ENCODE measurements at places on chromosomes 13 and 19. TPM values are rescaled to one million over a fixed set of nuclear protein-coding genes. Genes with fewer than 3 reads are reported as not detected.

C13orf46 gene
- total RNA-seq = 2.5 TPM

PRODH2 gene
- total RNA-seq = not detected

GRCh38 chr19:4523306-4524110, 5.2 kb upstream of the PLIN4 start:
- H3K27ac ChIP-seq = no peak overlapping the region
- peak; percentile 28 for DNase-seq
- no peaks in the 10 kb centered on the region for H3K36me3 ChIP-seq
- no peak overlapping the region for H3K4me3 ChIP-seq

- peak; percentile 85 for DNase-seq
- no peak overlapping the region for H3K4me3 ChIP-seq
- peak overlapping the region; percentile 98 for H3K27ac ChIP-seq
- H3K4me1 ChIP-seq = peaks cover 38% of the 10 kb centered on the region
- no peaks in the 10 kb centered on the region for H3K27me3 ChIP-seq
- H3K36me3 ChIP-seq = peaks cover 30% of the 10 kb centered on the region
These were observed 25.0 kb downstream of the TSSK6 start for GRCh38 chr19:19490214-19490968.

DNA sequence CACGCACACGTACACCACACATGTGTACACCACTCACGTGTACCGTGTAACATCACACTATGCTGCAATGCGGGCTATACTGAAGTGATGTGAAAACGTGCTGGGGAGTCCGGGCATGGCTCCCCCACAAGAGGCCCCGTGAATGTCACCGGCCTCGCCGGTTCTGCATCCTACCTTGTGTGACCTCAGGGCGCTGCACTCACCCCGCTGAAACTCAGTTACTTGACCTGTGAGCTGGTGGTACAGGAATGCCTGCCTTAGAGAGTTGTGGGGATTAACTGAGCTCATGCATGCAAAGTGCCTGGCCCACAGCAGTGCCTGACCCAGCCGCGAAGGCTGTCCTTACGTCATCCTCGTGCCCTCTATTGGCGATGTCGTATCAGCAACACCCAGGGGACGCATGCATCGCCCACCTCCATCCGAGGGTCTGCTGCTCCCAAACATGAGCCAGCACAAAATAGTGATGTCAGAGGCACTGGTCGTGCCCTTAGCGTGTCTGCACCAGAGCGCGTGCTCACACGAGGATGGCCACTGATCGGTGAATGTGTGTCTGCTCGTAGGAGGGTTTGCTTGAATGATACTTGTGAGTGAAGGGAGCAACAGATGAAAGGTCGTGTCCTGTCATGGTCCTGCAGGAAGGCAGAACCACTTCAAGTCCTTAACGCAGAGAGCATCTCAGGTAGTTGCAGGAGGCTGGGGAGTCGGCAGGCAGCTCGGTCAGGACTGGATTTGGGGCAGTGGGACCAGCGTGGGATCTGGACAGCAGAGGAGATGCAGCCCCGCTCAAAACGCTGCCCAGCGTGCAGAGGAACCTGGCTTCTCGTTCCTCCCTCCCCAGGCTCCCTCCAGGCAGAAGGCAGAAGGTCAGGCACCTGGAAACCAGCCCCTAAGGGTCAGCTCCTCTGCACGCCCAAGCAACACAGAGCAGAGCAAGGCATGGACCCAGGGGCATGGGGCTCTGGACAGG, 126.2 kb upstream of the SPACA7 start:
- H3K4me1 ChIP-seq = no peaks in the 10 kb centered on the region
- H3K27ac ChIP-seq = no peak overlapping the region
- H3K36me3 ChIP-seq = no peaks in the 10 kb centered on the region
- no peaks in the 10 kb centered on the region for H3K27me3 ChIP-seq
- H3K4me3 ChIP-seq = no peak overlapping the region
- DNase-seq = no peak

GRCh38 chr19:33374236-33374714, 766 bp downstream of the CEBPG start:
- peaks cover 36% of the 10 kb centered on the region for H3K36me3 ChIP-seq
- peak overlapping the region; percentile 69 for H3K27ac ChIP-seq
- DNase-seq = no peak
- H3K4me3 ChIP-seq = peak overlapping the region; percentile 88
- H3K4me1 ChIP-seq = peaks cover 55% of the 10 kb centered on the region

DNA sequence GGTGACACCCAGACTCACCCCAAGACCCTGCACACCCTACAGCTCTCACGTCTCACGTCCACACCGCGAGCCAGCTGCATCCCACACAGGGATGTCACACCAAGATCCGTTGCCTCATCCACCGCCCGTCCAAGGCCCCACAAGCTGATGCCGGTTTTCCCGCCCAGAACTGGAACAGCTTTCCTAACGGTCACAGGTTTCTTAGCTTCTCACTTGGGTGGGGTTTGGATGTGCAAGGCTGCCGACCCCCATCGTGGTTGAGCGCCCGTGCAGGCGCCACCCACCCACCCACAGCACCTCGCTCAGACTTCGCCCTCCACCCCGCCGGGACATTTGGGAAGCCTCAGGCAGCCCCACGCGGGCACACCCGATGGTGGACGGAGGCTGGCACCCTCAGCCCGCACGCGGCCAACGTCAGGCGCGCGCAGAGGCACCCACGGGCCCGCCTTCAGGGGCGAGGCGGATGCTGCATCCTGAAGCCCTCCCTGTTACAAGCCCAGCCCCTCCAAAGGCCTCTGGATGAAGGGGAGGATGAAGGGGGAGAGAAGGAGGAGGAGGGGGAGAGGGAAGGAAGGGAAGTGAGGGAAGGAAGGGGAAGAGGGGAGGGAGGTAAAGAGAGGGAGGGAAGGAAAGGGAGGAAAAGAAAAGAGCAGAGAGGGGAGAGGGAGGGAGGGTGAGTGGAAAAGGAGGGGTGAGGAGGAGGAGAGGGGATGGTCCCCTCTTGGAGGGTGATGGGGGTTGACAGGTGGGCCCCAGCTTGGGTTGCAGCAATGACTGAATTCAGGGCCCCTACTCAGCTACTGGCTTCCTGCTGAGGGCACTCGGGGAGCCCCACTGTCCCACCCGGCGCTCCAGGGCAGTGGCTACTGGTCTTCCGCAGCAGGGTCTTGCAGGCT, 12.8 kb downstream of the ONECUT3 start:
- H3K4me3 ChIP-seq = no peak overlapping the region
- no peaks in the 10 kb centered on the region for H3K36me3 ChIP-seq
- no peaks in the 10 kb centered on the region for H3K4me1 ChIP-seq

- H3K27ac ChIP-seq = no peak overlapping the region
- no peaks in the 10 kb centered on the region for H3K27me3 ChIP-seq
- H3K36me3 ChIP-seq = no peaks in the 10 kb centered on the region
- DNase-seq = no peak
These were observed 723.2 kb downstream of the PCDH9 start for GRCh38 chr13:66506979-66507378.

Data from activated CD4-positive, alpha-beta memory T cell treated with anti-CD3 and anti-CD28 coated beads, Interleukin-2, amount 10 ng/mL, durations not matched to agents 7 days and 5 days (primary cell).